Right renal pelvis (tissue), 4 donors: ENCODE measurements at places on chromosomes 5 and 9.

GRCh38 chr9:4137234-4137633 lies 162.6 kb downstream of the GLIS3 start:
- DNase-seq = no peak

- no peak for DNase-seq
These were observed 194.8 kb upstream of the IRX2 start for GRCh38 chr5:2946315-2946714.

- DNase-seq = no peak
These were observed 69.0 kb downstream of the ADAMTSL1 start for GRCh38 chr9:18542837-18543405.

- no peak for DNase-seq
These were observed 231.8 kb downstream of the BRINP1 start for GRCh38 chr9:119137479-119137878.

DNA sequence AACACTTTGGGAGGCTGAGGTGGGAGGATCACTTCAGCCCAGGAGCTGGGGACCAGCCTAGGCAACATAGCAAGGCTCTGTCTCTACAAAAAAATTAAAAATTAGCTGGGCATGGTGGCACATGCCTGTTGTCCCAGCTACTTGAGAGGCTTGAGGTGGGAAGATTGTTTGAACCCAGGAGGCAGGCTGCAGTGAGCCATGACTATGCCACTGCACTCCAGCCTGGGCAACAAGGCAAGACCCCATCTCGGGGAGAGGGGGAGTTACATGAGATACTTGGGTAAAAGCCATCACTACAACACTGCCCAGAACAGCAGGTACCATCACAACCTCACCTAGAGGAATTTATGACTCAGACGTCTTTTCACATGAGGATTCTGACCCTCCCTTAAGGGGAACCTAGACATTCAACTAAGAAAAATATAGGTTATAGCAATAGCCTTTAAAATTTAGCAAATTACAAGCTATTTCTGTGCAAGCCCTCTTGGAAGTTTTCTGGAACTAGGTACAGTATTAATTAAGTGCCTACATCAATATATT lies 143.5 kb downstream of the NFIB start:
- DNase-seq = no peak

GRCh38 chr5:1374679-1375055 lies 29.8 kb upstream of the CLPTM1L start:
- DNase-seq = no peak

DNA sequence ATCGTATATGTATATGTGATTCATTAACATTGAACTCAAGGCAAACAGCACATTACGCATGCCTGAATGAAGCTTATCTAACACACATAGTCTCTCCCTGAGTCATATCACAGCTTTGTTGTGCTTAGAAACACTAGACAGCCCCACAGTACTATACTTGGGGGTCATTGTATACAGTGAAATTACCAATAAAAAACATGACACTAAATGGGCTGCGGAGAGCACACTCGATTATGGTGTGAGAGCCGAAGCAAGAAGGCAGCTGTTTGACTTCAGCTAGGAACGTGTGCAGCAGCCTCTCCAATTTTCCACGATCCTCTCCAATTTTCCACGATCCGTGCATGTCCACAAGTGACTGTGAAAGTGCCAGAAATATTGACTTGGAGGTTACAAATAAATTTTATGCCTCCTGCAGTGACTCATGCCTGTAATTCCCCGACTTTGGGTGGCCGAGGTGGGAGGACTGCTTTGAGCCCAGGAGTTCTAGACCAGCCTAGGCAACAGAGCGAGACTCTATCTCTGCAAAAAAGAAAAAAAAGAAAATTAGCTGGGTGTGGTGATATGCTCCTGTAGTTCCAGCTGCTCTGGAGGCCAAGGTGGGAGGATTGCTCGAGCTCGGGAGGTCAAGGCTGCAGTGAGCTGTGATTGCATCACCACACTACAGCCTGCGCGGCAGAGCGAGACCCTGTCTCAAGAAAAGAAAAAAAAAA lies 102.4 kb downstream of the DAPK1 start:
- DNase-seq = no peak

- no peak for DNase-seq
These were observed 190.8 kb upstream of the RASA1 start for GRCh38 chr5:87076931-87077330.

- DNase-seq = no peak
These were observed 5.0 kb downstream of the CHSY3 start for GRCh38 chr5:129909225-129909624.

DNA sequence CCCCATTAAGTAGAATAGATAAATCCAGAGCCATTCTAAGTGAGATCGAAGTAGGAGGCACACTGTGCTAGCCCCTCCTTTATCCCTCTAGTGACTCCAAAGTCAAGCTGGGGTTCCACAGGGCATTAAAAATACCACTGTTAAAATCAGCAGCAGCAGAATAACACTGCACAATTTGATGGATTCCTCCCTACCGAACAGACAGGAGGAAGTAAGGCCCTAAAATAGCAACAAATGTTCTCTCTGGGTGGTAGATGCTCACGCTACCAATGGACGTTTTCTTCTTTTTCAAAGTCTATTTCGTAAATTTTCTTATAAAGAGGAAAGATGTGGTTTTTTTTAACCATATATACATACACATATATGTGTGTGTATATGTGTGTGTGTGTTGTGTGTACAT lies 54.4 kb downstream of the FBXW11 start:
- DNase-seq = no peak

DNA sequence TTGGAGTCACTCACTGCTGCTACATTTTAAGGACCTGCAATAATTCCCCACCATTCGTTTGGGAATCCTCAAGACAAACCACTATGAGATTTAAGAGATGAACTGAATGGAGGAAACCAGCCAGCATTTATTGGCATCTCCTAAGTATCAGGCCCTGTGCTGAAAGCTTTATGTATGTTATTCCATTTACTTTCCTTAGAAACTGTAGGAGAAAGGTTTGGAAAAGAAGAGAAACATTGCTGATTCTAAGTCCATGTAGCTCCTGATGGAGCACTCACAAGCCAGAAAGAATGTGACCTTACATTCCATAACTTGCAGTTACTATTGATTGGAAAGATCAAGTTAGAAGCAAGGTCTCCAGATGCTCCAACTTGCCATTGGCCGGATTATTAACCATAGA lies 267.4 kb downstream of the GAS1 start:
- no peak for DNase-seq

- DNase-seq = no peak
These were observed 156.7 kb downstream of the ADAMTS12 start for GRCh38 chr5:33735072-33735471.

DNA sequence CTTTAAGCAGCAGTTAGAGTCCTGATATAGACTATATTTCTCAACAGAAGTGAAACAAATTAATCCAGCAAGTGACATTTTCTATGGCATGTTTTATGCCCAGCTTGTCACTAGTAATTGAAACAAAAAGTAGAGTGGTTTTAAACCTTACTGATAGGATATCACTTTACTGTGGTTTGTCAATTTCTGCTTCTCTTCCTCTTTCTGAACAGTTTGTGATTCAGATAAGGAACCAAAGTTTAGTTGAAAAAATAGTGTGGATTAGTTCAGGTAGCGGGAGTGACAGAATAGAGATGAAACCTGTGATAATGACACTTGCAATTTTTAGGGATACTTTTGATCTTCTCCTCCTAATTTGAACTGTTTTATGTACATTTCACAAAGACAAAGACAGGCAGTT lies 485.7 kb upstream of the EDIL3 start:
- no peak for DNase-seq

GRCh38 chr9:117335837-117336433 lies 78.9 kb downstream of the ASTN2 start:
- no peak for DNase-seq
